NCI-H2029 treated with DMSO at 0.1 percent for 48 hours (cell line): ENCODE measurements at places on chromosomes 13 and 19.

DNA sequence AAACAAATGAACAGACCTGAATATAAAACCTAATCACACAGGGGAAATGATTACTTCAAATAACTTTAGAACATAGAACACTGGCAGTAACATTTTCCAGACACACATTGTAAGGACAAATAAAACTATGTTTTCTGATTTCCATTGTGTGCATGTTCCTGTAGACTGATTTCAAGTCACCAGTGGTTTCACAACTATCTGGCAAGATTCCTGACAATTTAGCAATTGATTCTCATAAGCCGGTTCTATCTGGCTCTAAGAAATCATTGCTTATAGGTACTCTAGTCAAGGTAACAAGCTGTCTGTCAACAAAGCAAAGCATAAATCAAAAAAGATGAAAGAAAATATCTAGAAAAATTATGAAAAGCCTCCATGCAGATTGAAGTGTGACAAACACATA, 19.6 kb upstream of the PCCA start:
- DNase-seq = no peak

DNA sequence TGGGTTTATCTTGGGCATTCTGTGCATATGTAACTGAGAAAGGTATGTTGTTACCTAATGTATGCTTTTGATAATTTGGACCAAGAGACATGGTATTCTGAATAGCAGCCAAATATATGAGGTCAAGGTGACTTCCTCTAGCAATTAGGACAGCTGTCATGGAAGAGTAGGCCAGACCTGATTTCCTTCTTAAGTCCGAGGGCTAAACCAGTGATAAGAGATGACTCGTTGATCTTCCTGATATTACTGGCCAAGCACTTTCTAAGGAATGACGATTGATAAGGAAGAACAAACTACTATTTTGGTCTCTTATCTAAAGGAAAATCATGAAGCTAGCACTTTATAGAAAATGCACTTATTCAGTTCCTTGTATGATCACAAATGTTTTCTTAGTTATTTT, 42.7 kb downstream of the ARHGAP35 start:
- DNase-seq = no peak

DNA sequence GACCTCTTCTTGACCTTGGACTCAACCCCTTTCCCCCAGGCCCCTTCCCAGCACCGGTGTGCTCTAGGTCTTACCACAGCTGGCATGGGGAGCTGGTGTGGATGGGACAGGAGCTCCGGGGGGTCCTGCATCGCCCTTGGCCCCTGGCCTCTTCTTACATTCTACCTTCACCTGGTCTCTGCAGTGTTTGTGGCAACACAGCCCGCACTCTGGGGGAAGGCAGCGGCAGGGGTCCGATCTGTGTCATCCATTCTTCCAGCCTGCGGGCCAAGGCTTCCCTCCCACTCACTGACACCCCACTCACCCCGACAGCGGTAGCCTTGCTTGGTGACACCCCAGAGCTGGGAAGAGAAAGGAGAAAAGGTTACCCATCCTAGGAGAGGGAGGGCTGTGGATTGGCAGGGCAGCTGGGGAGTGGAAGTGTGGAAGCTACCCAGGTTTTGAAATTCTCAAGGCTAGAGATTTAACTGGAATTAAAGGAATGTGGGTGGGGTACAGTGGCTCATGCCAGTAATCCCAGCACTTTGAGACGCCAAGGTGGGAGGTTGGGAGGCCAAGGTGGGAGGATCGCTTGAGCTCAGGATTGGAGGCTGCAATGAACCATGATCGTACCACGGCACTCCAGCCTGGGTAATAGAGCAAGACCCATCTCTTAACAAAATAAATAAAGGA, 8.3 kb downstream of the FAM98C start:
- no peak for DNase-seq

DNA sequence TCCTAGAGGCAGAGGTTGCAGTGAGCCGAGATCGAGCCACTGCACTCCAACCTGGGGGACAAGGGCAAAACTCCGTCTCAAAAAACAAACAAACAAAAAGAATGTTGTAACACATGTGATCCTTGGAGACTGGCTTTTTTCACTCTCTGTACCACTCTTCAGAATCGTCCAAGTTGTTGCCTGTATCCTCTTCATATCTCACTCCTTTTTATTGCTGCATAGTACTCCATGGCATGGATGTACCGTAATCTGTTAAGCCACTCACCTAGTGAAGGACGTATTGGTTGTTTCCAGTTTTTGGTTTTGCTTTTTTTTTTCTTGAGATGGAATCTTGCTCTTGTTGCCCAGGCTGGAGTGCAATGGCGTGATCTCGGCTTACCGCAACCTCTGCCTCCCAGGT, 7.0 kb upstream of the CD22 start:
- no peak for DNase-seq

GRCh38 chr13:90276216-90276615, 1071.3 kb upstream of the MIR17HG start:
- DNase-seq = no peak

- DNase-seq = no peak
These were observed 1401.9 kb downstream of the SLITRK1 start for GRCh38 chr13:82480415-82480814.

GRCh38 chr19:56107626-56108351, 13.3 kb downstream of the ZNF787 start:
- no peak for DNase-seq

GRCh38 chr13:31161557-31162150, at the start of gene HSPH1:
HSPH1 (minus strand) TSS chr13:31161904; CDS start chr13:31161582, 322 bp downstream.
- peak; percentile 82 for DNase-seq

GRCh38 chr13:101535192-101535746, 82.8 kb downstream of the ITGBL1 start:
- DNase-seq = no peak

DNA sequence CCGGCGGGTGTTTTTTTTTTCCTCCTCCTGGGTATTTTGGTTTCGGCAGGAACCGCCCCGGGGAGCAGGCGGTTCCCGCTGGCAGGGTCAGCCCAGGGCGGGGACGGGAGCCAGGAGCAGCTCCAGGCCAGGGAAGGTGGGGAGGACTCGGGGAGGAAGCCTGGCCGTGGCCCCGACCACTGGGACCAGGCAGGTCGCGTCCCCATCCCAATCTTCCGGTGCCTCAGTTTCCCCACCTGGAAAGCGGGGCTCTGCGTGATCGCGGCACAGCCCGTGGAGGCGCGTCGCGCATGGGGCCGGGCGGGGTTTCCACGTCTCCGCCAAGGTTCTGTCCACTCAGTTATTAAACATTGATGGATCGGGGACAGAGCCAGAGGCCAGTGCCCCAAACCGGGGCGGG, 34.8 kb downstream of the IL12RB1 start:
- DNase-seq = no peak

DNA sequence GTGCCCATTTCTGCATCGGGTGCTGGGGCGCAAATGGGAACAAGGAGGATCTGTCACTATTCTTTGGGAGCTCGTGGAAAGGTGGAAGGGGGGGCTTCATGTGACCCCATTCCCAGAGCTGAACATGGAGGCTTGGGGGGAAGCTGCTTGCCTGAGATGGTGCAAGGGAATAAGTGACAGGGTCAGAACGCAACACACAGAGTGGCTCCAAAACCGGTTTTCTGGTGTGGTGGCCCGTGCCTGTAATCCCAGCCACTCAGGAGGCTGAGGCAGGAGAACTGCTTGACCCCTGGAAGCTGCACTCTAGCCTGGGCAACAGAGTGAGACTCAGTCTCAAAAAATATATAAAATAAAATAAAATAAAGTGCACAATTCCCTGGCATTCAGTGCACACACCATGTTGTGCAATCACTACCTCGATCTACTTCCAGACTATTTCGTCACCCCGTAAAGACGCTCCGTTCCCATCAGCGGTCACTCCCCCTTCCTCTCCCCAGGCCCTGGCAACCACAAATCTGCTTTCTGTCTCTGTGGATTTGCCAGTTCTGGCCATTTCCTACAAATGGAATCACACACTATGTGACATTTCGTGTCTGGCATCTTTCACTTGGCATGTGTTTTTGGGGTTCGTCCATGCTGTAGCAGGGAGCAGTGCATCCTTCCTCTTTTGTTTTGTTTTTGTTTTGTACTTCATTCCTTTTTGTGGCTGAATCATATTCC, 18.2 kb upstream of the COMP start:
- DNase-seq = no peak

GRCh38 chr19:3509566-3509989, 3.5 kb downstream of the FZR1 start:
- no peak for DNase-seq

DNA sequence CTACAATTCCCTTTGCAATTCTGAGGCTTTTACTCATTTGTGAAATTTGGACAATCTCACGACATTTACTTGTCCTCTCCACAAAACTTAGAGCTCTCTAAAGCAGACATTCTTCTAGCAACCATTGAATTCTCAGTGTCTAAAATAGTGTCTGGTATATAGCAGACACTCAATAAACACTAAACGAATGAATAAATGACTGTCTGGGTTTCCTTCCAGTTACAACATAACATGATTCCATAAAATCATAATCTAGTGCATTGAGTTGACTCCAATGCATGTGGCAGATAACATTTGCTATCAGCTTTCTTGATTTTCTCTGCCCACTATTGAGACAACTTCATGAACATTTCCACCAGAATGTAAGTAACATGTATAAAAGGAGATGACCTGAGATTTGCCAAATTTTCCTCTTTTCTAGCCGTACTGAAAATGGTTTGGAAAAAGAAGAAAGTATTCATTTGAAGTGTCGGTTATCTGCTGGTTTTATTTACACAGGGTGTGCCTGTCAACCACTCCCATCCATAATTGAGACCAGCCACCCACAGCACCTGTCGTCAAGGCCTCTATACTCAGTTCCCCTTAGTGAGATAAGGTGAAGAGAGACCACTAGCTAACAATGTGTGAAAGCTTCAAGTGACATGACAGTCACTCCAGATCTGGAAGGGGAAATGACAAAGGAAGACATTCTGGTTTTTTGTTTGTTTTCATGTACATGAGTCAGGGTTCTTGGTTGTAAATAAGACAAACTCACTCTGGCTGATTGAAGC, 4.8 kb upstream of the SERP2 start:
- DNase-seq = peak; percentile 35

DNA sequence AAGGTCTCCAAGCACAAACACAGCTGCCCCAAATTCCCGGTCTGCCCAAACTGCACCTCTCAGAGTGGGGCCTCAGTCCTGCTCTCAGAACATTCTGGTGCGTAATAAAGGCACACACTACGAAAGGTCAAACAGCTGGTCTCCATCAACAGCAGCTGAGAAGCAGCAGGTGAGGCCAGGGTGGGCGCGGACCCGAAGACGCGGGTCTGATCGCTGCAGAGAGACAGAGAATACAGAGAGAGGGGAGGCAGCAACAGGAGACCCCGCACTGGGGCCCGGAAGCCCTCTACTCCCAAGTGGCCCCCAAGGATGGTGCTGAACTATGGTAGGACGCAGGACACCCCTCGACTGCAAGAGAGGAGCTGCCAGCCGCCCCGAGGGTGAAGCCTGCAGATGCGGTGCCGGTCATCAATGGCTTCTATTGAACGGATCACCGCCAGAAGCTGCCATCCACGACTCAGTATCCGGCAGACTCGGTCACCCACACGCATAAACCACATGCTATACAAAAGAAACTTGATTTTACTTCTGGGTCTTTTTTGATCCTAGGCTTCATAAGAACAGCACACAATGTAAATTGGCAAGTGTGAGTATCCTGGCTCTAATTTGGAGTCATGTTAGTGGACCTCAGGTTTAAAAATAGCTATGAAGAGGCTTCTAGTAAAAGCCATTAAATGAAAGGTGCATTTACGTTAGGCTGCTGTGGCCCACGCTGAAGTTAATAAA, 33.4 kb downstream of the STK24 start:
- DNase-seq = no peak

- DNase-seq = peak; percentile 24
These were observed 10.4 kb upstream of the TYK2 start for GRCh38 chr19:10390652-10391286.

- DNase-seq = peak; percentile 10
These were observed 62.1 kb downstream of the ZNF737 start for GRCh38 chr19:20503476-20503875.

GRCh38 chr13:46057256-46058015, 4.9 kb upstream of the ZC3H13 start:
- no peak for DNase-seq

- no peak for DNase-seq
These were observed 46.2 kb downstream of the ZNF557 start for GRCh38 chr19:7115721-7116120.

- no peak for DNase-seq
These were observed 1388.0 kb downstream of the EFNB2 start for GRCh38 chr13:105147461-105147860.

DNA sequence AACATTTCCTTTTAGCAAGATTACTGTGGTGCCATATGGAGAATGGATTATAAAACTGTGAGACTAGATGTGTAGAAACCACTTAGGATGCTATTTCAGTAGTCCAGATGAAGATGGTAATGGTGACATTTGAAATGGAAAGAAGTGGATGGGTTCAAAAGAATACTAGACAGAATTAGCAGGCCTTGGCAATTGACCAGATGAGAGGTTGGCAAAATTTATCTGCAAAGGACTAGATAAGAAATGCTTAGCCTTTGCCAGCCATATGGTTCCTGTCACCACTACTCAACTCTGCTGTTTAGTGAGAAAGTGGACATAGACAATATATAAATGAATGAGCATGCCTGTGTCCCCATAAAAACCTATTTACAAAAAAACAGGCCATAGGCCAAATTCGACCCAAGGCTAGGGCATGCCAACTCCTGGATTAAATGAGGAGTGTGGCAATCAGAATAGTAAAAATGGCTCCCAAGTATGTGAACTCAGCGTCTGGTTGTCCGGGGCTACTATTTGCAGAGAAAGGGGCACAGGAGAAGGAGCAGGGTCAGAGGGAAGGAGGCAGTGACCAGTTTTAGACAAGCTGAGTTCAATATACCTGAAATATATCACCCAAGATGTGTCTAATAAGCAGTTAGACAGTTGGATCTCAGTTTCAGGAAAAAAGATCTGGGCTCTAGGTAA, 98.4 kb downstream of the ENOX1 start:
- no peak for DNase-seq

GRCh38 chr13:113855931-113856715, 7.8 kb downstream of the GAS6 start:
- DNase-seq = no peak

DNA sequence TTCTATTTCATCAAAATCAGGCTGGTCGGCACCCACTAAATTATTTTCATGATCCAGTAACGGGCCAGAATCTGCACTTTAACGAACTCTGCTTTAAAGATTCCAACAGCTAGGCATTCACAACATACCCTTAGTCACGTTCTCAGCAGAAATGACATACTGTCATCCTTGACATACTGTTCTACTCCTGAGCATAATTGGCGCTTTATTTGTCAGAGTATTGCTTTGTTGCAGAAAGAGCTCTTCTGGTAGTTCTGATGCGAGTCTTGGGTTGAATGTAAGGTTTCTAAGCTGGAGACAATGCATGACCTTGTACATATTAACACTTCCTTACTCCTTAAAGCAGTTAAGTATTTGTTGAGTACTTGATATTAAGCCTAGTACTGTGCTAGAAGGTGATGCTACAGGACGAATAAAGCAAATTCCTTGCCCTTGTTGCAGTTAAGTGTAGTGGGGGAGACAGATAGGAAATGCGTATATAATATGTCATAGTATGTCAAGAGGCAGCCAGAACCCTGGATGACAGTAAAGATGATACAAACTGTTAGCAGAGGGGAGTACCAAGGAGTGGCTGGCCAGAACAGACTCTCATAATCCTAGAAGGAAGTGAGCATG, 32.2 kb downstream of the FRY start:
- no peak for DNase-seq

- DNase-seq = no peak
These were observed 113.6 kb downstream of the ATP11A start for GRCh38 chr13:112803422-112803821.
